ENCODE measurements at places on chromosomes 3 and 15.

DNA sequence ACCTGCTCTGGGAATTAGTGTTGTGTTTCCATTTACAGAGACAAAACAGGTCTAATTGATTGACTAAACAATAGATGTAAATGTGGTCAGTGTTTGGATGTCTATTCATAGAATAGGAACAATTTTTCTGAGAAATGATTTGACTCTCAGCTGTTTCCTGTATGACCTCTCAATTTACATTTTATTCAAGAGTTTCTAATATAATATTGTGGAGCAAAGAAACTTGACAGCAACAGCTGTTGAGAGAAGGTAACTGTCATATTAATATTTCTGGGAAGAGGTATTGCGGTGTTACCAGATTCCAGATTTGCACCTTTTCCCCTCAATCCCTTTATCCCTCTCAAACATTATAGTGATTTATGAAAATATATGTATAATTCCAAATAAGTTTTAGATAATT is 3.7 kb upstream of the NR1I2 start:
- no peak for DNase-seq

GRCh38 chr3:65425880-65426279 is 612.8 kb downstream of the MAGI1 start:
- no peak for DNase-seq

DNA sequence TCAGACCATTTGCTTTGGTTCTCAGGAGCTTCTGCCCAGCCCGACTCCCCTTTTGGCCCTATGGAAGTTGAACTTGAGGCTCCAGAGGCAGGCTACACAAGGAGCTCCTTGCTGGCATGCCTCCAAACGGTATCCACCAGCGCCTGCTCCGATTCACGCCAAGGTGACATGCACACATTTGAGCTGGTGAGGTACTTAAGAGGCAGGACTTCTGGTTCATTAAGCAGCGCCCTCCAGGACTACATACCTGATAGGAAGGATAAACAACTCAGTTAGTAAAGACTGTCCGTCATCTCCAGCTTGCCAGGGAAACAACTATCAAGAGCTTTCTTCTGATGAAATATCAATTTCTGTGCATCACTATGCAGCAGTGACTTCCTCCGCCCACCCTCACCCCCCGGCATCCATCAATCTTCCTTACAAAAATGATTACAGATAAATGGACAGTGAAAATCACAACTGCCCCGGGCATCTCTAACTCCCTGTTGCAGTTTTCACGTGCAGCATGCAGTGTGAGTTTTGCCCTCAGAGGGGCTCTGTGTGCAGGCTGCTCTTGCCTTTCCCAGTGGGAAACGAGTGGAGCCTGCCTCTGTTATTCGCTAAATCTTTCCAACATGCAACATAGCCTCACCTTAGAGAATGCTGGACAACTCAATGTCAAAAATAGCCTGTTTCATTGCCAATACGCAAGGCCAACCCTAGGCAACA is 122.9 kb downstream of the ARRDC4 start:
- DNase-seq: no peak

GRCh38 chr15:71674354-71674753 is 136.0 kb upstream of the NR2E3 start:
- no peak for DNase-seq

- DNase-seq: no peak
Observed at GRCh38 chr3:51384055-51384725, 901 bp upstream of the MANF start.

Data from activated CD8-positive, alpha-beta memory T cell treated with anti-CD3 and anti-CD28 coated beads for 48 hours (primary cell).